ENCODE measurements at places on chromosomes 12 and 14.
A peak's percentile ranks its signal among the peaks of the same experiment; 100 is the strongest.

DNA sequence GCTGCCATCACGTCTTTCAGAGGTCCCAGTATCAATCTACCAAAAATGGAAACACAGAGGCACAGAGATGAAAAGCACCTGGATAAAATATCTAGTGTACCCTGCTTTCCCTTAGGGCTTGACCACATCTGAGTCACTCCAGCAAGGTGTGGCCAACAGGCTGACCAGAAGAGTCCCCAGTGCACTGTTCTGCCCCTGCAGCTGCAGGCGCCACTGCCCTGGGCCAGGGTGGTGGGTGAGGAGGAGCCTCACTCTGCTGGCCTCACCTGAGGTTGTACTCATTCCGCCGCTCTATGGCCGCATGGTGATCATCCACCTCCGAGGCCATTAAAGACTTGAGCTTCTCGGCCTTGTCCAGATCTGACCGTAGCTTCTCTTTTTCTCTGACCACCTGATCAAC, 60.4 kb downstream of the NIN start:
- DNase-seq = no peak

- no peak for DNase-seq
These were observed 24.1 kb downstream of the FLVCR2 start for GRCh38 chr14:75602503-75602902.

GRCh38 chr14:24310646-24311604, at the start of gene LTB4R:
LTB4R (plus strand) TSS chr14:24311502; CDS start chr14:24315652, 4,150 bp downstream.
- peak; percentile 77 for DNase-seq

GRCh38 chr14:67917006-67917405, 97.4 kb downstream of the RAD51B start:
- no peak for DNase-seq

DNA sequence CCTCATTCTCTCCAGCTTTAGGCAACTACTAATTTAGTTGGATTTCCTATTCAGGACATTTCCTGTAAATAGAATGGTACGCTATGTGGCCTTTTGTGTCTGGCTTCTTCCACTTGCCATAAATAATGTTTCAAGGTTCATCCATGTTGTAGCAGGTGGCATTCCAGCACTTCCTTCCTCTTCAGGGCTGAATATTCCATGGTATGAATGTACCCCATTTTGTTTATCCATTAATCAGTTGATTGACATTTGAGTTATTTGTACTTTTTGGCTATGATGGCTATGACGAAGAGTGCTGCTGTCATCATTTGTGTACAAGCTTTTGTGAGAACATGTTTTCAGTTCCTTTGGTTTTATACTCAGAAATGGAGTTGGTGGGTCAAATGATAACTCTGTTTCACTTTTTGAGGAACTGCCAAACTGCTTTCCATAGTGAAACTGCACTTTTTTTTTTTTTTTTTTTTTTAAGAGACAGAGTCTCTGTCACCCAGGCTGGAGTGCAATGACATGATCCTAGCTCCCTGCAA, 6.5 kb upstream of the CDK2AP1 start:
- no peak for DNase-seq

DNA sequence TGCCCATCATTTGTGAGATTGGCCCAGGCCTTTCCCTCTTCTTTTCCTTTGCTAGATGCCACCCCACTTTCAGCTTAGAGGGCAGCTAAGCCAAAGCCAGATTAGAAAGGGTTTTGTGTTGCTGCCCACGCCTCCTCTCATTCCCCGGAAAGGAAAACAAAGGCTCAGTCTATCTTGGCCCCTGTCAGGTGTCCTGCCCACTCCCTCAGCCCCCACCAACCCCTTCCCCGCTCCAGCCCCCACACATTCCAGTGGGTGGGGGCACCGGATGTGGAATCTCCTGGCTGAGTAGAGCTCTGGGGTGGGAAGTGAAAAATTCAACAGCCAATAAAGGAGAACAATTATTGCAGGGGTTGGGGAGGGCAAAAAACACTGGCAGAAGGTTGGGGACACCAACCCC, 2.2 kb downstream of the BLOC1S1 start:
- DNase-seq = no peak

GRCh38 chr12:14072987-14073386, 91.6 kb upstream of the GRIN2B start:
- DNase-seq = no peak

DNA sequence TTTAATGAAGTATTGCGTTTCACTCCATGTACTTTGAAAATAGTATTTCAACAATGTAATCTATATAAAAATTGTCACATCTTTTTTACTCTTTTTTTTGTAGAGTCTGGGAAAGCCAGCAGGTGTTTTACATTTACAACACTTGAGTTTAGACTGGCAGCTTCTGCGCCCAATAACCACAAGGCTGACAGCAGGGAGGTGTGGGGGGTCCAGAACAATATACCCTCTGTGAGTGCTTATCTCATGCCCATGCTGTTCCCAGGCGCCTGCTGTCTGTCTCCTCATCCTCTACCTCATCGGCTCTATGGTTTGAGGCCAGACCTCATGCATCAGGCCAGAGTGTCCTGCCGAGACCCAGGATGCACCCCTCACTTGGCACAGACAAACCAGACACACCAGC, 24.9 kb downstream of the FBRSL1 start:
- no peak for DNase-seq
